ENCODE measurements at places on chromosomes 13 and 19. TPM values are rescaled to one million over a fixed set of nuclear protein-coding genes. Genes with fewer than 3 reads are reported as not detected.

The ZNF345 gene
- total RNA-seq, result 13.2 TPM

The CPB2 gene
- total RNA-seq, result not detected

The PRSS57 gene
- 0.78 TPM for total RNA-seq

The TNNT1 gene
- 19.3 TPM for total RNA-seq

The NLRP5 gene
- total RNA-seq, result not detected

The GPR12 gene
- 2.5 TPM for total RNA-seq
